ENCODE measurements at places on chromosomes 4 and X.

DNA sequence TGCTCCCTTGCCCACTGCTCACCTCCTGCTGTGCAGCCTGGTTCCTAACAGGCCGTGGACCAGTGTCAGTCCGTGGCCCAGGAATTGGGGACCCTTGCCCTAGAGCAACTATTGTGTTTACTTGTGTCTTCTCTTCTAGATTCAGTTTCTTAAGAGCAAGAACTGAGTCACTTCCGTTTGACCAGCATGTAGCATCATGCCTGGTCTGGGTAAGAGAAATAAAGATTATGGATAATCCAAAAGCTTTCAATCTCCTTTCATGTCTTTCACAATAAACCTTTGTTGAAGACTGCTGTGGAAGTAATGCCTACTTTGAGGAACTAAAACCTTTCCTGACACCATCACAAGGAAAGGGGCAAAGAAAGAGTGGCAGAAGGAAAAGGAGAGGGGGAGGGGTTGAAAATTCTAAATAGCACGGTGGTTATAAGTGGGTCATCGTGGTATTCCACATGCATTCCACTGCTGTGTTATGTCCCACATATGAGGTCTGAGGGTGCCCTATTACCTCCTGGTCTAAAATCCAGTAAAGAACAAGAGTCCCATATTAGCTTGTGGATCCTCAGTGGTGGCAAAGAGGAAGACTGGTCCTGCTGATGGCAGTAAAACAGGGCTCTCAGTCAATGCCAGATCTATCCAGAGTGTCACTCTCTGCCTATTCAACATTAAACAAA is 133.4 kb downstream of the RASL11B start:
- no peak for DNase-seq

DNA sequence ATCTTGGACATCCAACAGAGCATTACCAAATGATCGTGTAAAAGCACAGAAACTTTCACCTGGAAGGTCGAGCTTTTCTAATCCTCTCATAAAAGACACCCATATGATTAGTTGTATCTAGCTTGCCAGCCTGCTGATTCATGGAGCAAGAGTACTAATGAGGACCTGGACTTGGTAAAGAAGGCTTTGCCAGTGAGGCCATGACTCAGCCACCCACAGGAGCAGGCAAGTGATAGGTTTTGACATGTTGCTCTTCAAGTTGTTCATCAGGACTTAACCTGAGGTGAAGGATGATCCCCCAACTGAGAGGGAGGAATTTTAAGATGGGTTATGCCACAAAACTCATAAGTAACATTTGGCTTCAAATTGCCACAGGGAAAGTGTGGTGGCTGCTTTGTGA is 24.7 kb upstream of the EPGN start:
- no peak for DNase-seq

DNA sequence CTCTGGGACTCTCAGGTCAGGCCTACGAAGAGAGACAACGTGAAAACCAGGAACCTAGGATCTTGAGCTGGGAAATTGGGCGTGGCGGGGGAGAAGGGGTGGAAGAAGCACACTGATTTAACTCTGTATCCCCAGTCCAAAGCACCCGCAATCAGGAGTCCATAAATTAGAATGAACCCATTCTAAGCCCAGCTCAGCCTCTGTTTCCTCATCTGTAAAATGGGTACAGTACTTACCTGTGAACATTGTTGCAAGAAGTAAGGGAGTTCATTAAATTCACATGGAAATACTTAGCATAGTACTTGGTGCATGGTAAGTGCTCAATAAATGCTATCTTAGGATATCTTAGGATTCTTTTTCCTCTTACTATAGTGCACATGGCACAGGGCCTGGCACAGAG is 326.7 kb downstream of the BCOR start:
- no peak for DNase-seq

- DNase-seq, result no peak
These were observed 3.7 kb downstream of the PPP1R3F start for GRCh38 chrX:49273181-49273727.

GRCh38 chr4:140220058-140220457 is 66.1 kb upstream of the MAML3 start:
- no peak for DNase-seq

DNA sequence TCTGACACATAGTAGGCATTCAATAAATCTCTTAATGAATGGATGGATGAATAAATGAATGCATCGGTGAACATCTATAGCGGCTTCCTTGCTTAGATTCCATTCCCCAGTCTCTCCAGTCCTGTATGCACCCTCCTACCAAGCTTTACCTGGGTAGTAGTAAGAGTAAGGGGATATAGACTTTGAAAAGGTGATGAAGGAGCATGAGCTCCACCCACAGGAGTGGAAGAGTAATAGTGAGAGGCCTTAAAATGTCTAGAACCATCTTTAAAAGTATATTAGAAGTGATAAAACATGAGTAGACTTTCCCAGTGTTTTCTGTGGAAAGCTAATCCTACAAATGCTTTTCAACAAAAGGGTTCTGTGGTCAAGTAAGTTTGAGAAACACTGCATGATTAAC is 35.5 kb upstream of the GPC3 start:
- DNase-seq, result peak; percentile 14

GRCh38 chr4:115110191-115111181 is 2.9 kb downstream of the NDST4 start:
- peak; percentile 67 for DNase-seq

DNA sequence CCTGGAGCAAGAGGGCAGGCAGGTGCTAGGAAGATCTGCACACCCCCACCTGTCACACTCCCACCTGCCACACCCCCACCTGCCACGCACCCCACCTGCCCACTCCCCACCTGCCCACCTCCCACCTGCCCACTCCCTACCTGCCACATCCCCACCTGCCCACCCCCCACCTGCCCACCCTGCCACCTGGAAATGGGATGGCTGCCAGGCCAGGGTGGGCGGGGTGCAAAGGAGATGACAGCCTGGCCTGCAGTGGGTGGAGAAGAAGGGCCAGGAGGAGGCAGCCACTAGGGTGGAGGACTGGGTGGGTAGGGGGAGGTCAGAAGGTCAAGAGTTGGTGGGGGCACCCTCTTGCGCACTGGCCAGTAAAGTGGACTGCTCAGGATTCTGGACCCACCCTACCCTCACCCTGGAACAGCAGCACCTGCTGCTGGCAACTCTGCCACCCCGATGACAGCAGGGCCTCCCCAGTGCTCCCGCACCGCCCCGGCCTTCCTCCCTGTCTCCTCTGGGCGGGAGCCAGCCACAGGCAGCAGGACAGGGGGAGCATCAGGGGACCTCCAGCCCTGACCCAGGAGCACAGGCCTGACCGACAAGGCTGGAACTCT is 66.8 kb upstream of the NKX1-1 start:
- no peak for DNase-seq

GRCh38 chr4:14783011-14783877 is 219.0 kb upstream of the CPEB2 start:
- no peak for DNase-seq

DNA sequence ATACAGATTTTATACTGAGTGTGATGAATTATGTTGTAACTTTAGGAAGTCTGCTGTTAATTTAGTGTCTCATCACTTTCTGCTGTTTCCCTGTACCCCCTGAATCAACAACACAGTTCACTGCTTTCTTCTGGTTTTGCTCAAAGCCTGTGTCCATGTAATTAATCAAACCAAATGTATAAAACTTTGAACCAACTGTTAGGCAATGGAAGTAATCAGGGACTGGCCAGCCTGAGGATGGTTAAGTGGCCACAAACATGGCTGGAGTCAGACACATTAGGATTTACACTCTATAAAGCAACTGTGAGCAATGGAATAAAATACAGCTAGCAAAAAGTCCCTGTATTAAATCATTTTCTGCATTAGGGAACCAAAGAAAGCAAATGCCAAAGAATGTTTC is 42.6 kb downstream of the CXCL1 start:
- no peak for DNase-seq

DNA sequence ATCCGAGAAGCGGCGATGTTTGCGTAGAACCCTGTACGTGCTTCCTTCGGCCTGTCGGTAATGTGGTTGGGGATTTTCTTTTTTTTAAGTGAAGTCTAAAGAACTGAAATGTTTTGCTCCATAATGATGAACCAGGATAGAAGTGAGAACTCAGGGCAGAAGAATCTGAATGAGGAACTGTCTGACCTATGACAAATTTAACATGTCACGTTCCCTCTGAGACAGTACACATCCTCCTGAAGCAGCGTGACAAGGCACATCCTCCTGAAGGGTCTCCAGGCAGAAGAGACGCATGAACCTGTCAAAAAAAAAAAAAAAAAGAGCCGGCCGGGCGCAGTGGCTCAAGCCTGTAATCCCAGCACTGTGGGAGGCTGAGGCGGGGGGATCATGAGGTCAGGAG is 6.2 kb downstream of the CSF2RA start:
- no peak for DNase-seq

DNA sequence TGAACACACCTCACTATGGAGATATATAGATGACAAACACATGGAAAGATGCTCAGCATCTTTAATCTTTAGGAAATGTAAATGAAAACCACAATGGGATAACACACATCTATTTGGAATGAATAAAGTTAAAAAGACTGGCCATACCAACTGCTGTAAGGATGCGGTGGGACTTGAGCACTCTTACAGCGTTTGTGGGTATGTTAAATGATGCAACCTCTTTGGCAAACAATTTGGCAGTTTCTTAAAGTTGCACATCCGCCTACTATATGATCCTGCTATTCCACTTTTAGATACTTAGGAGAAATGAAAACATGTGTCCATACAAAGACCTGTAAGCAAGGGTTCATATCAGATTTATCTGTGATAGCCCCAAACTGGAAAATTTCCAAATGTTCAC is 50.7 kb downstream of the MRPL1 start:
- no peak for DNase-seq

- no peak for DNase-seq
These were observed 125.8 kb downstream of the REPS2 start for GRCh38 chrX:17072301-17072700.

GRCh38 chr4:174835536-174835935 is 6.5 kb upstream of the GLRA3 start:
- no peak for DNase-seq

GRCh38 chrX:143998261-143998660 is 114.4 kb downstream of the UBE2NL start:
- DNase-seq, result no peak

DNA sequence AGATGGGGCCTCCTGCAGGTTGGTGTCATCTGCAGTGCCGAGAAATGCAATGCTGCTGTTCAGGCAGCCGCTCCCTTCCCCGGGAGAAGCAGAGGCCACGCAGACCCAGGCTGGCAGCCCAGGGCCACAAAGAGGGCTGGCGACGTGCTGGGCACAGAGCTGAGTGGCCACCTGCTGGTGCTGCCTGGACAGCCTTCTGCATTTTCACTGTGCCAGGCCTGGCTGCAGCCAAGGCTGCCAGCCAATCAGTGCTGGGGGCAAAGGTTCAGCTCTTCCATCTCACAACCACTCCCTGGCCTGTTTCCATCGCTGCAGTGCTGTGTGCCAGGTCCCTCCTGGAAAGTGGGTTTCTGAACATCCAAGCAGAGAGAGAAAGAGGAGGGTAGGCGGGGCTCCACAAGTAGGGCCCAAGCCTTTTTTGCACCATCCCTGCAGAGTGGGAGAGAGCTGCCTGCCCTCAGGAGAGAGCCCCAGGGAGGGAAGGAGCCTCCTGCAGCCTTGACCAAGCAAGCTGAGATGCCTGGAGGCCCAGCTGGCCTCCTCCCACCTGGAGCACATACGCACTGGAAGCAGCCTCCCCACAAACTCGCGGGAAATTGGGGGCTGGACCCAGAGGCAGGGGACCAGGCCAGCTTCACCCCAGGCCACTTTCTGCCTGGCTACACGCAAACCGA is 20.1 kb downstream of the ADRA2C start:
- DNase-seq, result peak; percentile 11

GRCh38 chr4:8691151-8691775 is 98.7 kb downstream of the CPZ start:
- DNase-seq, result no peak

- no peak for DNase-seq
These were observed at the start of gene TEX13D for GRCh38 chrX:124332481-124333424. TSS of gene TEX13D (plus strand) at chrX:124332660. CDS start at chrX:124332918, 258 bp downstream.

GRCh38 chrX:133570549-133570948 is 155.3 kb upstream of the GPC4 start:
- no peak for DNase-seq

GRCh38 chrX:81278616-81279015 is 76.7 kb downstream of the SH3BGRL start:
- DNase-seq, result no peak

DNA sequence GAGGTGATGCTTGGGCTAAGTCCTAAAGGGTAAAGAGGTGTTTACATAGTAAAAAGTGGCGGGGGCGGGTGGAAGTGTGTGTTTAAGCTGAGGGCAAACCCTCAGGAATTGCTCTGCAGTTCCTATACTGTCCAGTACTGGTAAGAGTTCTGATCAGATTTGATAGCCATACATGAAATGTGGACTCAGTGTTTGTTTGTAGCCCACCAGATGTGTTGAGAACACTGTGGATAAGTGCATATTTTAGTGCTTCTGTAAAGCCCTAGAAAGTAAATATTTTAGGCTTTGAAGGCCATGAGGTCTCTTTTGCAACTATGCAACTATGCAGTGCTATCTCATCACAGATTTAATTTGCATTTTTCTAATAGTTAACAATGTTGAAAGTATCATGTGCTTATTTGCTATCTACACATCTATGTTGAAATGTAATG is 80.7 kb upstream of the EOLA2 start:
- DNase-seq, result no peak

GRCh38 chr4:57854748-57855147 is 744.6 kb upstream of the IGFBP7 start:
- DNase-seq, result no peak

- DNase-seq, result no peak
These were observed 137.2 kb downstream of the SH3KBP1 start for GRCh38 chrX:19750028-19750782.

DNA sequence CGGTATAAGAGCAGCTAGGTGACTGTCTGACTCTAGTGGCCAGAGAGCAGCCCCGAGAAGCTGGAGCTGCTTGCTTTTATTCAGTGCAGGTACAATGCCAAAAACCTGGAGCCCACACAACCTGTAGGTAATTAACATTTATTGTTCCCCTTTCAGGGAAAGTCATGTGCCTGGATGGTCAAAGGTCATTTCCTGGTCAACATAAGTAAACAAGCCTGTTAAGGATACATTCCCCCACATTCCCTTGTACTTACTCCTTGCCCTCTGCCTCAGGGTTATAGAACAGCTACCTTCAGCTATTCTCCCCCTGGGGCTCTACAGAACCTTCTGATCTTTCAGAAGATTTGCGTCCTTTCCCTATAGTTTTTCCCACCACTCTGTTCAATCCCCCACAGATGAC is 253.4 kb downstream of the TMA16 start:
- DNase-seq, result no peak

DNA sequence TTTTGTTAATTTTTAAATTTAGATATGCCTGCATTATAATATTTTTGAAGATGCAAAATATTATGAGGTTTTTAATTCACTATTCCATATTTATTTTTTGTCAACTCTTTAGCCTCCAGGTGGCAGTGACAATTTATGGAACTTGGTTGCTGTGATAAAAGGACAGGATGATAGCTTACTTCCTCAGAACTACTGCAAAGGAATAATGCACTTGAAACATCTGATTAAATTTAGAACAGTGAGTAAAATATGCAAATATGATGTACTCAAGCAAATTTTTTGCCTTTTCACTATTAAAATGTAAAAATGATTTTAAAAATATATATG is 45.1 kb downstream of the SPATA4 start:
- DNase-seq, result peak; percentile 21

All from NCI-H510A treated with DMSO at 0.1 percent for 48 hours (cell line).